ENCODE measurements at places on chromosomes 7 and 10. TPM values are rescaled to one million over a fixed set of nuclear protein-coding genes. Genes with fewer than 3 reads are reported as not detected.
A peak's percentile ranks its signal among the peaks of the same experiment; 100 is the strongest.

The MYL7 gene
- not detected for total RNA-seq

The NPTX2 gene
- total RNA-seq: 1.2 TPM

The SLC16A9 gene
- total RNA-seq: 1.1 TPM

The SPDYE11 gene
- total RNA-seq: not detected

The UBN2 gene
- 27.0 TPM for total RNA-seq

DNA sequence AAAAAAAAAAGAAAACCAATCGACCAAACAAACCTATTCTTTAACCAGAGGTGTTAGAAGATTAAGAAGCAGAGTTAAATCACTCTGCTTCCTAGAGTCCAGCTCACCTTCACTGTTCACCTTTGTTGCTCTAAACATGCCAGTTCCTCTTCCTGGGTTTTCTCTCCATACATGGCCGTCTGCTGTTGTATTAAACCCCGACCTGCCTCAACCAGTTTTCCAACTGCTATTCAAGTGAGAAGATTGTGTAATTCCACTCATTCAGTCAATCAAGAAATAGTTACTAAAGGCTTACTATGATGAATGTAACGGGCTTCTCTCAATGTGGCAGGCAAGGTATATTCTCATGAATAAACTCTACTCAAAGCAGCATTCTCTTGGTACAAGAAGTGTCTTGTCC, 8.8 kb downstream of the AASS start:
- H3K27ac ChIP-seq: no peak overlapping the region
- no peak overlapping the region for H3K4me3 ChIP-seq

GRCh38 chr7:129108581-129108980, 35.9 kb upstream of the TSPAN33 start:
- no peaks in the 10 kb centered on the region for H3K27me3 ChIP-seq
- H3K27ac ChIP-seq: no peak overlapping the region
- H3K4me1 ChIP-seq: no peaks in the 10 kb centered on the region

GRCh38 chr10:132670546-132671227, 115.3 kb downstream of the NKX6-2 start:
- no peaks in the 10 kb centered on the region for H3K27me3 ChIP-seq
- no peaks in the 10 kb centered on the region for H3K4me1 ChIP-seq
- H3K27ac ChIP-seq: no peak overlapping the region
- no peak overlapping the region for H3K4me3 ChIP-seq
- peak; percentile 36 for DNase-seq

GRCh38 chr10:100045592-100045991, 35.8 kb upstream of the DNMBP start:
- DNase-seq: no peak
- H3K27ac ChIP-seq: no peak overlapping the region
- no peaks in the 10 kb centered on the region for H3K4me1 ChIP-seq
- no peak overlapping the region for H3K4me3 ChIP-seq

GRCh38 chr10:18303851-18304801, 163.9 kb downstream of the CACNB2 start:
- H3K27ac ChIP-seq: no peak overlapping the region
- no peak for DNase-seq
- no peaks in the 10 kb centered on the region for H3K4me1 ChIP-seq
- H3K27me3 ChIP-seq: no peaks in the 10 kb centered on the region
- no peaks in the 10 kb centered on the region for H3K36me3 ChIP-seq

- no peak overlapping the region for H3K27ac ChIP-seq
- H3K4me1 ChIP-seq: no peaks in the 10 kb centered on the region
- DNase-seq: peak; percentile 22
- no peaks in the 10 kb centered on the region for H3K36me3 ChIP-seq
These were observed 282.6 kb upstream of the CACNA2D1 start for GRCh38 chr7:82726038-82726800.

DNA sequence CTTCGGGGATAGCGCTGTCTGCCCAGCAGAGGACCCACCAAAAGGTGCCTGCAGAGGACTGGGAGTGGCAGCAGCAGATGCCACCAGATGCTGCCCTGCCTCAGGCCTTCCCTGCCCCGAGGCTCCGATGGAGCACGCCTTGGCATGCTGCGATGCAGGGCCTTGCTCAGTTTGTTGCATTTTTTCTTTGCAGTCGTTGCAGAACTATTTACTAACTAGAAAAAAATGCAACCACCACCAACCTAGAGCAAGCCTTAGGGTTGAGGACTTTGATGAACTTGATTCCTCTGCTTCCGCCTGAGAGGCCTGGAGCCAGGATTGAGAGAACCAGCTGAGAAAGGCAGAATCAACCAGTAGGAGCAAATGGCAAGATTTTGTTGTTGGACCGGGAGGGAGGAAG, 585.6 kb upstream of the MKI67 start:
- DNase-seq: no peak
- no peaks in the 10 kb centered on the region for H3K4me1 ChIP-seq
- H3K4me3 ChIP-seq: no peak overlapping the region
- H3K36me3 ChIP-seq: no peaks in the 10 kb centered on the region
- no peak overlapping the region for H3K27ac ChIP-seq

DNA sequence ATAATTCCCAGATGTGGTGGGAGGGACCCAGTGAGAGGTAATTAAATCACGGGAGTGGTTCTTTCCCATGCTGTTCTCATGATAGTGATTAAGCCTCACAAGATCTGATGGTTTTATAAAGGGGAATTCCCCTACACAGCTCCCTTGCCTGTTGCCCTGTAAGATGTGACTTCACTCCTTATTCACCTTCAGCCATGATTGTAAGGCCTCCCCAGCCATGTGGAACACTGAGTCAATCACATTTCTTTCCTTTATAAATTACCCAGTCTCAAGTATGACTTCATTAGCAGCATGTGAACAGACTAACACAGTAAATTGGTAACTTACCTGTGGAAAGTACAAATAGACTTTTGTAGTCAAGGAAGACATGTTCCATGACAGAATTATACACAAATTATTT, 55.2 kb downstream of the ZNF716 start:
- H3K4me1 ChIP-seq: no peaks in the 10 kb centered on the region
- H3K27ac ChIP-seq: no peak overlapping the region
- H3K36me3 ChIP-seq: no peaks in the 10 kb centered on the region
- H3K4me3 ChIP-seq: no peak overlapping the region
- DNase-seq: no peak
- H3K27me3 ChIP-seq: no peaks in the 10 kb centered on the region

GRCh38 chr10:3068968-3069737, 1.8 kb downstream of the PFKP start:
- H3K27me3 ChIP-seq: peaks cover 12% of the 10 kb centered on the region
- peaks cover 36% of the 10 kb centered on the region for H3K4me1 ChIP-seq
- no peak for DNase-seq
- peak overlapping the region; percentile 86 for H3K4me3 ChIP-seq

DNA sequence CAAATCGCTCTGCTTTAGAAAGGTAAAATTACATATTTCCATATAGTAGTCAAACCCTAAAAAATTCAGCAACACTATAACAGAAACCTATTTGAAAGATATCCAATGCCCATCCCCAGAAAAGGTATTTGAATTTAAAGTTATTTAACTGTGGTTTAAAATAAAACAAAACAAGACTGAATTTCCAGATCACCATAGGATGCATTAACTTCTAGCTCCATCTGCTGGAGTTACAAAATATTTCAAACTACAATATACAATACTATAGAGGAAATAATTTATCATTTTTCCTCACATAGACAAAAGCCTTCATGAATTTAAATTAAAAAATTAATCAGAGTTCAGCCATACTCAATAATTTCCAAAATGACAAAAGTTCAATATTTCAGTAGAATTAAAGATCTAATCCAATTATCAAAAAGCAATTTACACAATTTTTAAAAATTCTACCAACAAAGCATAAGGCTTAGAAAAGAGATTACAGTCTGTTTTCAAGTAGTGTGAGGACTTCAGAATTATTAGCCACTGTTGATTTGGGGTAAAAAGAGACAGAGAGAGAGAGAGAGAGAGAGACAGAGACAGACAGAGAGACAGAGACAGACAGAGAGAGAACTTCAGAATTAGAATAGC, 75.9 kb downstream of the LMBR1 start:
- no peaks in the 10 kb centered on the region for H3K4me1 ChIP-seq
- H3K27ac ChIP-seq: no peak overlapping the region
- H3K4me3 ChIP-seq: no peak overlapping the region
- no peak for DNase-seq

- no peaks in the 10 kb centered on the region for H3K27me3 ChIP-seq
- no peaks in the 10 kb centered on the region for H3K36me3 ChIP-seq
- no peak for DNase-seq
- H3K4me3 ChIP-seq: no peak overlapping the region
- H3K27ac ChIP-seq: no peak overlapping the region
These were observed 375.8 kb upstream of the PODXL start for GRCh38 chr7:131932271-131932670.

GRCh38 chr10:101062232-101063049, 652 bp downstream of the KAZALD1 start:
- peak overlapping the region; percentile 96 for H3K27ac ChIP-seq
- peaks cover 64% of the 10 kb centered on the region for H3K4me1 ChIP-seq
- peaks cover 9% of the 10 kb centered on the region for H3K27me3 ChIP-seq
- peak overlapping the region; percentile 70 for H3K4me3 ChIP-seq
- no peaks in the 10 kb centered on the region for H3K36me3 ChIP-seq
- DNase-seq: peak; percentile 93

DNA sequence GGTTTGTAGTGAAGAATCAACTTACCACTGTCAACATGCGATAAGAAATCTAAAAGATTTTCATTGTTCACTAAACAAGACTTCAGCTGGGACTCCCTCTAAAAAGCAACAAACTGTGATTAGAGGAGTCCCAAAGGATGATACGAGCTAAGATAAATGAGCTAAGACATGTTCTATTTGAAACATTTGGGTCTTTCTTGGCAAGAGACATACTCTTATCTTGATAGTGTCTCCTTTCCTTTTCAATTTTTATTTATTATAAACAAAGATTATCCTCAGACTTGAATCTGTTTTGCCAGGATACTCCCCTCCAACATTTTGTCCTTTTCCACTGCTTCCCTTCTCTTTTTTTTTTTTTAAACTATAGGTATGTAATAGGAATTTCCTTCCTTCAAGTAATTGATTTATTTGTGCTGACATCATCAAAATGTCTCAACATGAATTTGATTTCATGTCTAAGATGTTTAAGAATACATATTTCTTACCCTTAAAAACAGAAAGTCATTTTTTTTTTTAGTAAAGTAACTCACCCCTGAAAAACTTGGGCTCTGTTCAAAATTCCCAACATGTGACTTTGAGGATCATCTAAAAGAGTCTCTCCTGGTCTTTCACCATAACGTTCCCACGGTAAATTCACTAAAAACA, 158.4 kb upstream of the NRP1 start:
- H3K4me3 ChIP-seq: no peak overlapping the region
- no peak overlapping the region for H3K27ac ChIP-seq
- no peaks in the 10 kb centered on the region for H3K27me3 ChIP-seq
- H3K4me1 ChIP-seq: no peaks in the 10 kb centered on the region
- H3K36me3 ChIP-seq: no peaks in the 10 kb centered on the region

DNA sequence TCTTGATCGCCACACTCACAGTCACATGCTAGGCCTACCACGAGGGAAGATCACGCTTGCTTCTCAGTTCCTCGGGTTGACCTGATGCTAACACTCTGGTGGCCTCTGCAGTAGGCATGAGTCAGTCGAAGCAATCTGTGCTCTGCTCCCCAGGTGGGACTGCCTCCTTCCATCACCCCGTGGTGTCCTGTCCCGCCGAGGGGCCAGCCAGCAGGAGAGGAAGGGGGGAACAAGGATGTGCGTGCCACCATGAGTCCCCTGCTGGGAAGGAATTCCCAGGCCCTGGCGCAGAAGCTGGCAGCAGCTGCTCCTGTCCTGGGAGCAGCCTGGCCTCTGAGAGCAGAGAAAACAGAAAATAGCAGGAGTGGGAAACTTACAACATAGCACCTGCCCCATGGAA, 695.0 kb upstream of the NRP1 start:
- no peaks in the 10 kb centered on the region for H3K4me1 ChIP-seq
- no peak overlapping the region for H3K4me3 ChIP-seq
- H3K36me3 ChIP-seq: no peaks in the 10 kb centered on the region
- peak; percentile 36 for DNase-seq
- H3K27ac ChIP-seq: no peak overlapping the region

GRCh38 chr10:132849546-132850031, 63.6 kb upstream of the NKX6-2 start:
- DNase-seq: peak; percentile 14
- no peak overlapping the region for H3K4me3 ChIP-seq
- no peaks in the 10 kb centered on the region for H3K36me3 ChIP-seq
- no peak overlapping the region for H3K27ac ChIP-seq

- H3K36me3 ChIP-seq: peaks cover 40% of the 10 kb centered on the region
- H3K27ac ChIP-seq: no peak overlapping the region
- no peak overlapping the region for H3K4me3 ChIP-seq
- DNase-seq: no peak
- no peaks in the 10 kb centered on the region for H3K27me3 ChIP-seq
These were observed 72.2 kb downstream of the GTF2IRD1 start for GRCh38 chr7:74525881-74526280.

DNA sequence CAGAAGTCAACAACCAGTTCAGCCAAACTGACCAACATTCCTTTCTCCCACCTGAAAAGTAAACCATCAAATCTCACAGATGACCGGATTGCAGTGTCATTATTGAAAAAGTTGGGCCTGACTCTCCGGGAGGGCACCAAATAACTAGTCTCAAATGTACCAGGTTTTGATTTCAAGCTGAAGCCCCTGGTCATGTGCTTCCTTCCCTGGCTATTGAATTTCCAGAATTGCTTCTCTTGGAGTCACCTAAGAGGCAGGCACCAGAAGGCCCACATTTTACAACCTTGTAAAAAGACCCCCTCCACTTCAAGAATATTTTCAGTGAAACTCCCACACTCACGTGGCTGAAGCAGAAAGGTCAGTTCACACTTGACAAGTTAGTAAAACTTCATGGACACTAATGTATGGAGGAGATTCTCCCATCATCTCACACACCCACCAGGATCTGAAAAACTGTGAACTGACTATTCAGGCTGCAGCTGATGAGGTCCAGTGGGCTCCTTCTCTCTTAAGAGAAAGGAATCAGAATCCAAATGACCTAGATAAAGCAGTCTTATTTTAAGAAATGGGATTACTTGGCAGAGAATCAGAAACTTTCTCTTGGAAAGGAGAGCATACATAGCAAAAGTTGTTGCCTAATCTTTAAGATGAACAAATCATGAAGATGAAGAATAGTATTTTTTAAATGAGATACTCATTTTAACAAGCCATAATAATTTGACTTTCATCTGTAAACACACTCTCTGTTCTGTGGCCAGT, 53.6 kb downstream of the DLD start:
- no peak overlapping the region for H3K4me3 ChIP-seq
- no peak overlapping the region for H3K27ac ChIP-seq
- no peaks in the 10 kb centered on the region for H3K36me3 ChIP-seq
- DNase-seq: no peak
- H3K4me1 ChIP-seq: peaks cover 3% of the 10 kb centered on the region

- DNase-seq: no peak
- H3K4me3 ChIP-seq: no peak overlapping the region
- no peaks in the 10 kb centered on the region for H3K4me1 ChIP-seq
- no peaks in the 10 kb centered on the region for H3K27me3 ChIP-seq
- no peaks in the 10 kb centered on the region for H3K36me3 ChIP-seq
These were observed 13.8 kb downstream of the AKR1C1 start for GRCh38 chr10:4977025-4977424.

DNA sequence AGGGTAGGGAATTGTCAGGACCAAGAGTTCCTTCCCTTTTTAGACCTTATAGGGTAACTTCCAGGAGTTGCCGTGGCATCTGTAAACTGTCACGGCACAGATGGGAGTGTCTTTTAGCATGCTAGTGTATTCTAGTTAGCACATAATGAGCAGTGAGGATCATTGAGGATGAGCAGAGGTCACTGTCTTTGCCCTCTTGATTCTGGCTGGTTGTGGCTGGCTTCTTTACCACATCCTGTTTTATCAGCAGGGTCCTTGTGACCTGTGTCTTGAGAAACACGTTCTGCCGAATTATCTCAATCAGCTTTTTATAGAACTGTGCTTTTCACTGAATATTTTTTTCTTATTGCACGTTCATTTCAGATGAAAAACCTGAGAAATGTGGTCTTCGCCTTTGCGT, 41.5 kb downstream of the MINPP1 start:
- peak overlapping the region; percentile 67 for H3K27ac ChIP-seq
- DNase-seq: no peak
- peaks cover 41% of the 10 kb centered on the region for H3K4me1 ChIP-seq
- H3K36me3 ChIP-seq: no peaks in the 10 kb centered on the region
- no peaks in the 10 kb centered on the region for H3K27me3 ChIP-seq
